ENCODE measurements at places on chromosomes 13 and 19.

DNA sequence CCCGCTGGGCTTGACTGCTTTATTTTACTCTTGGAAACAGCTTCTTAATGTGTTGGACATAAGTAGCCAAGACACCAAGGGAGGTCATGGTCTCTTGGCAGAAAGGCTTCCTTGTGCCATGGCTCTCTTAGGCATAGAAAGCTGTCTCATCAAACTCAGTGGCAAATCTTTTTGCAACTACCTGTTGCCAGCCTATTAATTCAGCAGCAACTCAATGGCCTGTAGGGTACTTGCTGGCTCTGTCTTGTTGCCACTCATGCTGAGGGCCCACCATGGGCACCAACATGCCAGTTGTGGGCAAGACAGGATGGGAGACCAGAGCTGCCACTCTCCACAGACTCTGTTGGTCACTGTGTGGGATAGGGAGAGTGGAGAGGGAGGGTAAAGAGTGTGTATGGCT, 1209.4 kb downstream of the UQCRFS1 start:
- DNase-seq: no peak

DNA sequence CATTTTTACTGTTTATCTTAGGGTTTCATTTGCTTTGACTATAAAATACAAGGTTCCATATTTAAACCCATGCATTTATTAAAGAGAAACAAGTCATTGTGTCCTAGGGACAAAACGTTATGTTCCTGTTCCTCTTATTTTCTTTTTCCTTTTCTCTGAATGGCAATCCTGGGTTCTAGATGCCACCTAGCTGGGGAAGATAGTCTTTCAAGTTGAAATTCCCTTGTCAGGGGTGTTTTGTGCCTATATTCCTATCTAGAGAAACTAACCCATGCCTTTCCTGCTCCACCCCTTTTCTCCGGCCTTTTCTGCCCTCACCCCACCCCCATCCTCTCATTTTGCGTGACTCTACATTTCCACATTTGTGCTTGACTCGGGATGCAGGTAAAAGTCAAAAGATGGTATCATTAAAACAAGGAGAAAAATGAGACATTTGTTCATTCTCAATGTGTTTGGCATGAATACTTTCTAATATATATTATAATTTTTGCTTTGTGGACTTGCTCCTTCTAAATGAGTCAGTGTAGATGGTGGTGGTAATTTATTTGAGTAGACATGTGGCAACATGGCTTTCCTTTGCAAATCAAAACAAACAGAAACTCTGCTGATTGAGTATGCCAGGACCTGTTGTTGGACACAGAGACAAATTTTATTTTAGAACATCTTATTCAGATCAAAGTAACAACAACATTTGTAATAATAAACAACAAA, 26.8 kb upstream of the STARD13 start:
- no peak for DNase-seq

- no peak for DNase-seq
Measured at GRCh38 chr13:87868731-87869130, 197.6 kb downstream of the SLITRK5 start.

GRCh38 chr19:49210108-49210900, 52.7 kb downstream of the TRPM4 start:
- no peak for DNase-seq

- DNase-seq: no peak
Measured at GRCh38 chr13:110152351-110152750, 154.6 kb downstream of the COL4A1 start.

- no peak for DNase-seq
Measured at GRCh38 chr13:105220881-105221280, 1314.6 kb downstream of the EFNB2 start.

DNA sequence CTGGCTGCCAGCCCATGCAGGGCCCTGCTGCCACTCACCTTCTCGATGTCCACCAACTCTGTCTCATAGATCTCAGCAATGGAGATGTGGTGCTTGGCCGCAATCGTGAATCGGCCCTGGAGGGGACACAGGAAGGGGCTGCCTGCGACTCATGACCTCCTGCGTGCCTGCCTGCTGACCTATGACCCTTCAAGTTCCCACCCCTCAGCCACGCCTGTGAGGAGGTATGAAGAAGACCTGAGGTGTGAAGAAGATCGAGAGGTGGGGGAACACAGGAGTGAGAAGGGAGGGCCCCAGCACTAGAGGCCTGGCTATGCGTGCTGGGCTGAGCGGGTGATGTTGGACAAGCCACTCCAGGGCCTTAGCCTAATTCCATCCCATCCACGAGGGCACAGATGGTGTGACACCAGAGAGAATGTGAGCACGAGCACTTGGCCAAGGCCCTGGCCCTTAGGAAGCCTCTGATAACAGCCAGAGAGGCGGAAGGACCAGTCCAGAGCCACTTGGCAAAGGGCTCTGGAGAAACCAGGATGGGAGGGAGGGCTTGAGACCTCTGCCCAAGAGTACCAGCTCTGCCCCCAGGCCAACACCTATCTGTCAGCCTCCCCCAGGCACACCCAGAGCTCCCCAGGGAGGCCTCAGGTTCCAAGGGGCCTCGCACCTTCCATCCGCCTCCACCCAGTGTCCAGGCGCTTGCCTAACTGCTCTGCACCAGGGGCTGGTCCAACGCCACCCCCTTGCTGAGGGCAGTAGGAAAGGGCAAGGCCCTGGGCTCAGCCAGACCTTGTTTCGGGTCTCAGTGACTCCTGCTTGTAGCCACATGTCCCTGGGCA, 9.6 kb upstream of the KPTN start:
- no peak for DNase-seq

- no peak for DNase-seq
Measured at GRCh38 chr13:38647312-38647711, 39.6 kb upstream of the FREM2 start.

GRCh38 chr13:50779443-50780200, 63.9 kb downstream of the DLEU7 start:
- no peak for DNase-seq

DNA sequence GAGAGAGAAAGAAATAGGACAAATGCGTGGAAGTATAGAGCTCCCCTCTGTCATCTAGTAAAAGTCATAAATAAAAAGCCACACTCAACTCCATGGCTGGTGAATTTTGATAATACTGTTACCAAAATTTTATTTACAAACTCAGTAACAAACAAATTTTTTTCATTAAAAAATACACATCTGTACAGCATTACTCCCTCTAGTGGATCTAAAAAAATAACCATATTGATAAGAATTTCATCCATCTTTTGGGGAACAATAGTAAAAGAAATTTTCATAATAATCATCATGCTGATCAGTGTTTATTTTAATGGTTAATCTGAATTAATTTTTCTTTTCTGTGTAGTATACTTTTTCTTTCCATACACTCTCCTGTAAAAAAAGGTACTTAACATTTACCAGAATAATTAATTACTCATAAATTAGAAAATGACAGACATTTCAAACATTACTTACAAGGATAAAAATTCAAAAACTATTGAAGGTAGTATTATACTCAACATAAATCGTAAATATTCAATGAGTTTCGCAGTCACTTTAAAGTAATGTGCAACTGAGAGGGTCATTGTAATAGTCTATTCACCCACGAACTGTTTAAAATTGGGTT, 173.5 kb upstream of the LSM14A start:
- no peak for DNase-seq

- DNase-seq: no peak
Measured at GRCh38 chr19:50520822-50521465, 7.2 kb upstream of the ASPDH start.

DNA sequence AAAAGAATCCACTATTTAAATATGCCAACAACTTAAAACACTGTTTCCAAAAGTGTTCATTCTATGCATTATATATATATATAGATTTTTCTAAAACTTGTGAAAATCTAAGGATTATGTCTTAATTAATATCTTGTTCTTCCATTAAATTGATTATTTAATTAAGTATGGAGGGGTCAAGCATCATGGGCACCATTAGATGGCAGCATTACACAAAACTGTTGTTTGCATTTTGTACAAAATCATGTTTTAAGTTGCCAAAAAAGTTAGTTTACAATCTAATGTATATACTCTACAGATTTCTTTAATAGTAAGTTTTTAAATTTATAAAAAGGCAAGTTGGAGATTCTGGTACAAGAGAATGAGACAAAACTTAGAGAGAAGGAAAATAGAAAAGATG, 213.2 kb upstream of the EDNRB start:
- no peak for DNase-seq

DNA sequence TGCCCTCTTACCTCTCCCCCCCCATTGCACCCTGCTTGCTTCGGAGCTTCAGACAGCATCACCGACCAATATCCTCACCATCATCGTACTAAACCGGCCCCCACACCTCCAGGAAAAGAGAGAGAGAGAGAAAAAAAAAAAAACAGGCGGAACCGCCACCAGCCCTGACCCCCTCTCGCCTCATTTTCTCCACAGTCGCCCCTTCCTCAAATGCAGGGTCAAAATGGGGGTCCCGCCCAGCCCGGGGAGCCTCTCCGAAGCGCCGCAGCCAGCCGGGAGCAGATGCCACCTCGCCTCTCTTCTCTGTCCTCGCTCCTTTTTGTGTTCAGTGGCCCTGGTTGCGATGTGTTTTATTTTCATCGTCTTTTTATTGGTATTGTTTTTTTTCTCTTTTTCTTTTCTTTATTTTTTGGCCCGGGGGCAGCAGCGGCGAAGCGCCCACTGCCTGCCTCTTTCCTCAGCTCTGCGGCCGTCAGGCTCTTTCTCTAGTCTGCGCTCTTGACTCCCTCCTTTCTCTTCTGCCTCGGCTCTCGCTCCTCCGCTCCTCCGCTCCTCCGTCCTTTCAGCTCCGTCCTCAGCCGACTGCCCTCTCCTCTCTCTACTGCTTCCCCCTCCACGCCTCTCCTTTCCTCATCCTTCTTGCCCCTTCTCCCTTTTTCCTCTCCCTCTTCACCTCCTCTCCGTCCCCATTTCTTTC, 41.4 kb downstream of the DEDD2 start:
- DNase-seq: no peak

DNA sequence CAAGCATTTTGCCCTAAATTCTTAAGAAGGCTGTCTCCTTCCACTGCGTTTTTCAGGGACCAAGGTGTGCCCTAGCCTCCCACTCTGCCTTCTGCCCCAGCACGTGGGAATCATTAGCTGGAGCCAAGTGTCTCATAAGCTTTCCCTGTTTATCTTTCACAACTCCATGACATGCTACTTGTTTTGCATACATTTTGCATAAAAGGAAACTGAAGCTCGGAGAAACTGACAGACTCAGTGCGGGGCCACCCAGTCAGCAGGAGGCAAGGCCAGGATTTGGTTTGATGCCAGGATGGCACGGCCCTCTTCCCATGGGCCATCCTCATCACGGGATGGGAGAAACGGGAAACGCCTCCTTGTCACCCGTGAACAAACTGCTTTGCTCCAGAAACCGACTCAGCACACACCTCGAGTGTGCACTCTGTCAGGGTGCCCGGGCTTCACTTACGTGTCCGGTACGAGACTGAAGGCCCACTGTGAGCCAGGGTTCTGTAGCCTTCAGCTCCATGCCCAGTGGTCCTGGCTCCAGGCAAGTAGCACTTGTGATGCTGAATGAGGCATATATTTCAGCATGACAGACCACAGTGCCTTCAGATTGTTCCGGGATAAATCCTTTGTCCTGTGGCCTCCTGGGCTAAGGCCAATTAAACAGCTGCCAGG, 9.6 kb downstream of the CEBPA start:
- DNase-seq: no peak
